Stimulated activated CD8-positive, alpha-beta memory T cell treated with anti-CD3 and anti-CD28 coated beads, Interleukin-4, amount 100 ng/mL, for 1 hour (primary cell): ENCODE measurements at places on chromosomes 2 and 18.

DNA sequence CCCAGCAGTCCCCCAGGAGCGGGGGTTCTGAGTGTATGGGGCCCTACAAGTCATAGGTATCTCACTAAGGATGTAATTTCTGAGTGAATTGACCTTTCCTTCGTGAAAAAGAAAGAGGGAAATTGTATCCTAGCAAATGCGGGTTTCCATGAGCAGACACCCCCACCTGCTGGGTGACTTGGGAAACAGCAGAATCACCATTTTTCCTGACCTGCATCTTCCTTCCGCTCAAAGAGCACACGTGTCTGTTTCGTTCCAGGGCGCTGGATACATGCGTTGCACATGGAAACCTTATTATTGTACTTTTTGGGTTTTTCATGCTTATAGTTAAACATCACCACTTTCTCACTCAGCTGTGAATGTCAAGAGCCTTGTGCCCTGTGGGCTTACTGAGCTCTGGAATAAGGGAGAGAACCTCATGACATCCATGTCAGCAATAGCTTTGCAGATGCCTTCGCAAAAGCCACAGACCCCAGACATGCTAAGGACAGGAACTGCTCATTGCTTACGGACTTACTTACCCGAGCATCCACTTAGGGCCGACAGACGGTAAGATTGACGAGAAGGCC lies 132.8 kb downstream of the TPO start:
- no peak for DNase-seq

- no peak for DNase-seq
These were observed 5.4 kb downstream of the SEMA4C start for GRCh38 chr2:96864343-96865091.

GRCh38 chr2:199684832-199685231 lies 166.2 kb downstream of the FTCDNL1 start:
- DNase-seq: no peak

DNA sequence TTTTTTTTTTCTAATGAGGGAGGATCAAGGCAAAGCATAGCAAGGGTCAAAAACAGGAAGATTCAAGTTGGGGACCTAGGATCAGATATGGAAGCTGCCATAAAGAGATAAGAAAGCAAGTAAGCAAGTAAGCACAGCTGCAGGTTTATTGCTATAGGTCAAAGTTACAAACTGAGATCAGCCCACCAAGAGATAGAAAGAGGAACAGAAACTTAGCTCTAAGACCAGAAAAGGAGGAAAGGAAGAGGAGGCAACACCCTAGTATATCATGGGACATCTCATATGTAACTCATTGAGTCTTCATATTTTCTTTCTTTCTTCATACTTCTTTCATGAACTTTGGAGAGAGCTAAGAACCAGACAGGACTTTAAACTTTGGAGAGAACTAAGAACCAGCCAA lies 295.9 kb upstream of the CRIM1 start:
- DNase-seq: no peak

GRCh38 chr2:62443471-62443870 lies 62.5 kb downstream of the TMEM17 start:
- DNase-seq: no peak

DNA sequence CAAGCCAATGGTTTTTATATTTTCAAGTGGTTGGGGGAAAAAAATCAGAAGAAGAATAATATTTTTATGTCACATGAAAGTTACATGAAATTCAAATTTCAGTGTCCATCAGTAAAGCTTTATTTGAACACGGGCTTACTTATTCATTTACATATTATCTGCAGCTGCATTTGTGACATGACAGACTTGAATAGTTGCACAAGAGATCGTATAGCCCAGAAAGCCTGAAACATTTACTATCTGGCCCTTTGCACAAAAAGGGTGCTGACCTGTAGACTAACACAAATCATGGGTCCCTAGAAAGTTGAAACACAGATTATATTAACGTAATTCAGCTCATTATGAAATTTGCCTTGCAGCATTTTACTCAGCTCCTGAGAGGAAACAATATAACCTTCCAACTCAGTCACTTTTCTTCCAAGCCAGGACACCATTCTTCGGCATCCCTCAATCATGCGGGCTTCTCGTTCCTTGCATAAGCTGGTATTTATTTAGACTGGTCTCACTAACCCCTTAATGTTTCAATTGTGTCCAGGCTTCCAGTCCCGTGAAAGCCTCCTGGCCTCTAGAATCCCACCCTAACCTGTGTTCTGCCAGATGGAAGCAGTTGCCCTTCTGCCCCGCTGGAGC lies 402.7 kb downstream of the SETBP1 start:
- DNase-seq: no peak

DNA sequence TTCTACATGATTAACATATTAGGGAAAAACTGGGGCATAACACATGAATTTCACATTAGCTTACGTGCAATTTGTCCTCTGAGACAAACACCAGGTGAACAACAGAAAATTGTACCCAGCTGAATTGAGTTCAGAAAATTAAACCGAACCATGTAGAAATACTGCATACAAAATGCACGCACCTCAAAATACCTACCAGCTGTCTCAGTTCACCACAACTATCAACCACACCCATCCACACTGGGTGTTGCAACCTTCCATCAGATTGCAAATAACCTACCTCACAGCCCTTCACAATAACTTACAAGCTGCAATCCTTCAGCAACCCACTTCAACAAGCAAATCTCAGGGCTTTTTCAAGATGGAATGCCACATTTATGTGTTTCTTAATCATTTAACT lies 55.9 kb downstream of the UNC50 start:
- DNase-seq: no peak

DNA sequence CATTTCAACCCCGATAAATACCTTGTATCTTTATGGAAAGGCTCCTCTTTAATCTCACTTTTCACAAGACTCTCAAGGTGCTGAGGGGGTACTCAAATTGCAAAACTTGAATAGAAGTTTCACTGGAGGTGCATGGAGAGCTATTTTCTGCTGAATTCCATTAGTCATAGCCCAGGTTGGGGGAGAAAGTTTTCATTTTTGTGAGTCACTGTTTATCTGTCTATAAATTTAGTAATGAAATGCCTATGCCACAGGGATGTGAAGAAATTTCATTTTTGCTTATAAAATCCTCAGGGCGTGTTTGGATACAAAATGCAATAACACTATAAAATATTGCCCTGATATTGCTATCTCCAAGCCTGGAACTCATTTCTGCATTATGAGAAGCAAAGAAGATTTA lies 346.3 kb downstream of the LRATD1 start:
- no peak for DNase-seq
